ENCODE measurements at places on chromosomes 2 and 18.

GRCh38 chr2:167177196-167177595, 288.9 kb downstream of the XIRP2 start:
- DNase-seq: no peak

- DNase-seq: no peak
Observed at GRCh38 chr2:42040643-42041278, 7.1 kb upstream of the PKDCC start.

- DNase-seq: no peak
Observed at GRCh38 chr18:49988101-49988500, 174.8 kb upstream of the ACAA2 start.

GRCh38 chr2:180763263-180763989, 217.0 kb upstream of the UBE2E3 start:
- DNase-seq: no peak

DNA sequence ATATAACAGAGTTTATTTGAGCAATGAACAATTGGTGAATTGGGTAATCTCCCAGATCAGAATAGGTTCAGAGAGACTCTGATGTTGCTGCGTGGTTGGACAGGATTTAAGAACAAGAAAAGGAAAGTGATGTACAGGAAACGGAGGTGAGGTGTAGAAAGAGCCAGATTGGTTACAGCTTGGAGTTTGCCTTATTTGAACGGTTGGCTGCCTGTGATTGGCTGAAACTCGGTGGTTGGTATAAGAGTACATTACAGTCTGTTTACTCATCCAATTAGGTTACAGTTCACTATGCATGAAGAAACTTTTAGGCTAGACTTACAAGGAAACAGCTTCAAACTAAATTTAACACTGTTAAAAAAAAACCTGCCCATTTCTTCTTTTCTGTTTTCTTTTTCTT, 68.0 kb upstream of the CABLES1 start:
- no peak for DNase-seq

- no peak for DNase-seq
Observed at GRCh38 chr2:145198555-145198954, 678.6 kb upstream of the ZEB2 start.

DNA sequence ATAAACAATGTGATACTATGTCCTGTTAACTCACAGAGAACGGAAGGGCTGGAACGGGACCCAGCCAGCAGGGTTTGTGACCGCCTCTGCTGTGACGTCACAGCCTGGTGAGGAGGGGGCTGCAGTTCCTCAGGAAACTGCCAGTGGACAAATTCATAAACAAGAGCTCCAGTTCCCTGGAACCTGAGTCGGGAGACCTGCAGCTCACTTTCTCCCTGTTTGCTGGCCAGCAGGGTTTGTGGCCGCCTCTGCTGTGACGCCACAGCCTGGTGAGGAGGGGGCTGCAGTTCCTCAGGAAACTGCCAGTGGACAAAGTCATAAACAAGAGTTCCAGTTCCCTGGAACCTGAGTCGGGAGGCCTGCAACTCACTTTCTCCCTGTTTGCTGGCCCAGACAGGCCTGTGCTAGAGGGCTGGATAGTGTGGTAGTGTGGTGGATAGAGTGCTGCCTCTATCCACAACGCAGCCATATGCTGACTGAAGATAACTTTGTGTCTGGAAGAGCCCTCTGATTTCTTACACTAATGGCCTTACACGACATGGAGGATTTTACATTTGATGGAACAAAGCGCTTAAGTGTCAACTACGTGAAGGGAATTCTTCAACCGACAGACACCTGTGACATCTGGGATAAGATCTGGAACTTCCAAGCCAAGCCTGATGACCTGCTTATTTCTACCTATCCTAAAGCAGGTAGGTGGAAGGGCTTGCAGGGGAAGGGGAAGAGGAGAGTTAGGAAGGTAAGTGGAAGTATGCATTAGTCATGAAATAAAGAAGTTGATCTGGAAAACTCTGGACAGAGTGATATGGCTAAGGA, at the start of gene SULT1C4:
SULT1C4 (plus strand) TSS at position 140 of the 816 bp plus-strand sequence; CDS start at position 524, 384 bp downstream.
- no peak for DNase-seq

- DNase-seq: no peak
Observed at GRCh38 chr2:231680992-231681852, 27.1 kb upstream of the PTMA start.

DNA sequence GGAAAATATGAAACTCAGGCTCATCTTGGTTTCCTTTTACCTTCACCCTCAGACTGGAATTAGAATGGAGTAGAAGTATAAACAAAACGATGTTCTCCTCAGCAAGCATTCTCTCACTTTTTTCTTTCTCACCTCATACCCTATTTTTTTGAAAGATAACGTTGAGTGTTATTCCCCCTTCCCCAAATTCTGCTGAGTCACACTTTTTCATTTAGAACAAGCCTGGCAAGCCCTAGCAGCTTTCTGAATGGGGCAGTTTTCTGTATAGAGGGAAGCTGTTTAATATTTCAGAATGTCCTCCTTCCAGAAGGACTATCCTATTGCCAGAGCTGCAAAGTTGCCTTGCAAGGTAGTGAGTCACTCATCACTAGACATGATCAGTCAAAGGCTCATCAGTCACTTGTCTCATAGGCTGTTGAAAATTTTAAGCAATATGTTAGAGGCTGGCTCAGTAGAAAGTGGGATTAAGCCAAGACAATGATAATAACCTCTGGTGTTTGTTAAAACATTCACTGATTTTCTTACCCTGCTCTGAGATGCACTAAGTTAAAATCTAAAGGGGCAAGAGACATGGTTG, 416.1 kb downstream of the RNF144A start:
- no peak for DNase-seq

- no peak for DNase-seq
Observed at GRCh38 chr2:120539937-120540718, 194.2 kb downstream of the INHBB start.

DNA sequence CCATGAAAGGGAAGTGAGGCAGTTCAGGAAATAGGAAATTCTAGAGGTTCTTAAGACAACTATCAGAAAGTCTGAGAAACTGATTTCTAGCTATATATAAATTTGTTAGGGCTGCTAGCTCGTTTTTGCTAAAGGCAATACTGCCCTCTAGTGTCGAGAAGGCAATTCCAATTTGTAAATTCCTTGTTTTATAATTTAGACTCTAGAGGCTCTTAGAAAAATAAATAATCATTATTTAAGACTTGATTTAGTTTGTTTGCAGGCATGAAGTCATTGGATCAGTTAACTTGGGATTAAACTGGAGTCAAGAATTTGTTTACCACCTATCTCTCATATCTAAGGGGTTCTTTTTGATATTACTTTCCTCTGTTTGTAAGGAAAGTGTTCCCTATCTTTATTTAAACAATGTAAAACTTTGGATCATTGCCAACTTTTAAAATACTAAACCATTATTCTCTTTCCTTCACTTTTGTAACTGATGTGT, 66.2 kb downstream of the ACVR2A start:
- peak; percentile 67 for DNase-seq

All from CD4-positive, alpha-beta T cell treated with Interleukin-21 for 1 hour (primary cell).